Activated CD4-positive, CD25-positive, alpha-beta regulatory T cell treated with anti-CD3 and anti-CD28 coated beads, Interleukin-2, amount 50 U/mL, for 16 hours (primary cell): ENCODE measurements at places on chromosomes 1 and 21.

GRCh38 chr1:101182627-101183387, 54.0 kb upstream of the S1PR1 start:
- no peak for DNase-seq

DNA sequence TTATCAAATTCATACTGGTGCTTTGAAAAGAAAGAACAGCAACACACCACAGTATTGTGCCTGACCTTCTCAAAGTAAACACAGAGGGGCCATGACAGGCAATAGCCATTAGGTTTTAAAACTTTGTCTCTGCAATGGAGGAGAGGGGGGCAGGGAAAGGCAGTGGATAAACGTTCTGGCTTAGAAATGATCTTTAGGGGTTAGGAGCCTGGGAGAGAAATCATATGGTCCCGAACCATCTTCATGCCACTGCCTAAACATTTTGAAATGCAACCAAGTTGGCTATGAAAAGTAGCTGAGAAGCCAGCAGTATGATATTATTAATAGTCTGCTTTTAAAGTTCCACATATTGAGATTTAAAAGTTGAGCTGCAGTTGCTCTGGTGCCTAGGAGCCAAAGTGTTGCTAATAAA, 39.8 kb downstream of the PLPP3 start:
- no peak for DNase-seq

DNA sequence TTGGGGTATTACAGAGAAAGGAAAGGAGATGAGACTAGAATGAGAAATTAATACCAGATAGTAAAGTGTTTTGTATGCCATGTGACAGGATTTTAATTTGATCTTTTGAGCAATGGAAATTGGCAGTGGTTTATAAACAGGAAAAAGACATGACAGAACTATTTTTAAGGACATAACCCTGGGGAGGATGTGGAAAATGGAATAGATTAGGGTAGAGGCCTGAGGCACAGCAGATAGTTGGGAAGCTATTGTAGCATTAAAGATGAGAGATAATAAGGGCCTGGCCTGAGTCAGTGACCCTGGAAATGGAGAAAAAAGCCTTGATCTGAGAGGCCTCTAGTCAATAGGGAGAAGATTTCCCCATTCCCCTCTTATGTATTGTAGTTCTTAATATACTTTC, 22.1 kb upstream of the KCNA3 start:
- DNase-seq = no peak

- DNase-seq = no peak
Measured at GRCh38 chr1:114700036-114700600, 4.8 kb upstream of the AMPD1 start.

DNA sequence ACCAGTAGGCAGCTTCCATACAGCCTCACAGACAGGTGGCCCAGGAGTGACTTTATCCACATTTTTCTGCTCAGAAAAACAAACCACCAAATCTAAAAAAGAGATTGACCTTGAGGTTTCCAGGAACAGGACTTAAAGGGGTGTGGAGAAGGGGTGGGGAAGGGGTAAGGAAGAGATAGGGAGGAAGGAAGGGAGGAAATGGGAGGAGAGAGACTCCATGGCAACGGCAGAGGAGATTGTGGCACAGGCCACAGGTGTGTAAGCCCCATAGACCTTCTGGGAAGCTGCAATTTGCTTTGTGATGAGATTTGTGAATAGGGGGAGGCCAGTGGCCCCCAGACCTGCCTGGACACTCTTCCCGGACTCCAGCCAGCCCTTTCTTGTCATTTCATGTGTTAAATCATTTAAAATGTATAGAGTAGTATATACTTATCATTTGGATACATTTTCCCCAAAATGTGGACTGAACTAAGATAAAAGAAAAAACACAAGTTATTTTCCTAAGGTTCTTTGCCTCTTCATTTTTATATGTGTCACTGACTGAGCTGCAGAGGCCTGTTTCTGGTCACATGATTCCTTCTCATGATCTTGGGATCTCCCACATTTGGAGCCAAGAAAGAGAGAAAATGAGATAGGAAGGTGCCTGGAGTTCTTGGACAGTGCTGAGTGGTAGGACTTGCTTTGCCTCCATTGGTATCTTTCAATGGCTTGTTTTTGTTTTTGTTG, 55.5 kb downstream of the CLIC6 start:
- no peak for DNase-seq

DNA sequence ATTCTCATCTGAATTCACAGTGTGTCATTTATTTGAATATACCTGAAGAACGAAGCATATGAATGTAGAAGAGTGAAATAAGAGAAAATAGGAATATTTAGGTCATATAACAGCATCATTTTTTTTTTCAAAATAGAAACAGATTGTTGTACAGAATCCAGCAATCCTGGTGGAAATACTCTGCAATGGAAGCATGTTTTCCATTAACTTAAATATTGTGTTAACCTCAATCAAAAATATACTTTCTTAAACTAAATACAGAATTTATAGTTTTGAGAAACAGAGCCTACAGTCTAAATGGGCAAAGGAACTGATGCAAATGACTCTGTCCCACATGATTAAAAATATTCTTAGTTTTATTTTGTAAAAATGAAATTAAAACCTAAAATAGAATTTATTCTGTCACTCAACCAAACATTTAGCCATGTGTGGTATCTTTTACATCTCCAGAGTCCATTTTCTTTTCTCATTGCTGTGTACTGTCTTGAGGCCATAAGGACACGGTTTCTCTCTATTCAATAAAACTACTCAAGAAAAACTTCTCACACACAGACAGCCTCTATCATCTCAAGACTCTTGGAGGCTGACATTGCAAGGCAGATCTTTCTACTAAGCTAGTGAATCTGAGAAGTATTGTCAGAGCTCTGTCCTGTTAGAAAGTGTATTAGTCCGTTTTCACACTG, 322.6 kb downstream of the LTN1 start:
- DNase-seq = no peak

DNA sequence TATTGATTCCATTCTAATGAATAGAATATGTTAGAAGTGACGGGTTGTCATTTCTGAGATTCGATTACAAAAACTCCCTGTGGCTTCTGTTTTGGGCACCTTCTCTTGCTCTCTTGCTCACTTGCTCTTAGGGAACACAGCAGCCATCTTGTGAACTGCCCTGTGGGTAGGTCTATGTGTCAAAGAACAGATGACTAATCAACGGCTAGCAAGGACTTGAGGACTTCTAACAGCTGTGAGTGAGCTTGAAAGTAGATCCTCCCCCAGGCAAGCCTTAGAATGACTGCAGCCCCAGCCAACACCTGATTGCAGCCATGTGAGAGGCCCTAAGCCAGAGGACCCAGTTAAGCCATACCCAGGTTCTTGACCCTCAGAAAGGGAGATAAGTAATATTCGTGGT, 49.3 kb downstream of the AZIN2 start:
- DNase-seq = no peak

- DNase-seq = no peak
Measured at GRCh38 chr1:58815686-58816071, 31.8 kb upstream of the JUN start.

DNA sequence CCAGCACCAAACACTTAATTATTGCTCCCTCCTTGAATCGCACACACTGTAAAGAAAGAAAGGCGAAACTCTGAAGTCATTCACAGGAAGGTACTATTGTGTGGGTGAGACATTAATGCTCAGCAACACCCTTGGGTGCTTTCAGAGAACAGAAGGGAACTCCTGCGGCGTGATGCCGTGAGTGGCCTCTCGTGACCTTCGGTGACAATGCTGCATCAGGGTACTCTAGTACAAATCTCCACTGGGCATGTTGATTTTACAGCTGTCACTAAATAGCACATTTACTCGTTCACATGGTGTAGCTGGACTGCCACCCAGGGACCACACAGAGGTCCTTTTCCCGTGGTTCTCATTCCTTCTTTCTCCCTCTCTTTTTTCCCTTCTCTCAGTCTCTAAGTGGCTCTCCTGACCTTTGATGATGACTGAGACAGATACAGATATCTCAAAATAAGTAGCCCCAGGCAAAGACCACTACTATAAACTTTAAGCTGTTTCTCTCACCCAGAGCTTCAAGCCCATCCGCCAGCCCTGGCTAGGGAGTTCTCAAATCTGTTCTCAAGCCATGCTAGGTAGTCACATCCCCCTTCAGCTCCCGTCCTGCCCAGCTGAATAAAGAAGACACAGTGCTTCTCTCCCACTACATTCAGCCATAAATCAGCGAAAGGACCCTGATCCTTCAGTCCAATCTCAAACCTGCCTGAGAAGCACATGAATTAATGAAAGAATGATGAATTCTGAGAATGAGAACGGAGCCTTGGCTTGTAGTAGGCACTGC, 223.4 kb upstream of the FMN2 start:
- no peak for DNase-seq

DNA sequence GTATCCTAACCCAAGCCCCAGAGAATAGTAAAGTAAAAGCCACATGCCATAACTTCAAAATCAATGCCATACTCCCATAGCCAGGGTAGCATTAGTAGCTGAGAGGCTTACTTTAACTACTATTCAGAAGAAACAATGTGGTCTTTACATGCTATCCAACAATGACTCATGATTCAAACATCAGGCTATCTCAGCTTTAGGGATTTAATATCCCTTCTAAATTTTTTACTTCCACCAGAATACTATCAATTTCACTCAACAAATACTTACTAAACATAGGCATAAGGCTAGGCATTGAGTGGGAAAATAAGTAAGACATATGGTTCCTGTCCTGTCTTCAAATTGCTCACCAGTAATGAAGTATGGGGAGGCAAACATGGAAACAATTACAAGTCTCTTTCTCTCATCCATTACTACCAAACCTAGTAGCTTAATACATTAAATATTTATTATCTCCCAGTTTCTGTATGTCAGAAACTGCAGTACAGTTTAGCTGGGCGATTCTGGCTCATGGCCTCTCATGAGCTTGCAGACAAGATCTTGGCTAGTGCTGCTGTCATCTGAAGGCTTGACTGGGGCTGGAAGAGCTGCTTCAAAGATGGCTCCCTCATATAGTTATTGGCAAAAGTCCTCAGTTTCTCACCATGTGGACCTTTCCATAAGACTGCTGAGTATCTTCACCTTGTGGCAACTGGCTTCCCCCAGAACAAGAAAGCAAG, 30.7 kb downstream of the EVI5 start:
- no peak for DNase-seq

GRCh38 chr1:65948609-65949229, 156.0 kb downstream of the PDE4B start:
- DNase-seq = no peak

GRCh38 chr1:7726623-7727022, 44.5 kb upstream of the VAMP3 start:
- DNase-seq = no peak

DNA sequence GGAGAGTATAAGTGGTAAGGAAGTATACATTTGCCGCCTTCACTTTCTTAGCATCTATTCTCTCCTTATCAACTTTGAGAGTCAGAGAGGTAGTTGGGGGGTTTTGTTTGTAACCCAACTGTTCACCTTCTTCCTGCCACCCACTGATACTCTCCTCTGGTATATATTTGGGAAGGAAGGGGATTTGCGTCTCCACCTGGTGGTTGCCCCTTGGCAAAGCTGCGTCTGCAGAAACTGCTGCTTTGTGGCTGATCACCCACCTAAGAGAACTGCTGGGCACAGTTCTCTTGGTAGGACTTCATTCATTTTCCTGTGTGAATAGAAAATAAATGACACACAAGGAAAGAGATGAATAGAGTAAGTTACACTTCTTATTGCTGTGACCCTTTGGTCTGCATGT, 87.0 kb downstream of the SYT14 start:
- DNase-seq = no peak

- DNase-seq = no peak
Measured at GRCh38 chr21:44710294-44710665, 1.1 kb downstream of the TSPEAR start.
